Activated CD4-positive, CD25-positive, alpha-beta regulatory T cell (primary cell): ENCODE measurements at places on chromosomes 16 and 17.

GRCh38 chr16:22255335-22255734 is 41.9 kb upstream of the POLR3E start:
- no peak for DNase-seq

- no peak for DNase-seq
Observed at GRCh38 chr16:81873843-81874752, 95.0 kb downstream of the PLCG2 start.

DNA sequence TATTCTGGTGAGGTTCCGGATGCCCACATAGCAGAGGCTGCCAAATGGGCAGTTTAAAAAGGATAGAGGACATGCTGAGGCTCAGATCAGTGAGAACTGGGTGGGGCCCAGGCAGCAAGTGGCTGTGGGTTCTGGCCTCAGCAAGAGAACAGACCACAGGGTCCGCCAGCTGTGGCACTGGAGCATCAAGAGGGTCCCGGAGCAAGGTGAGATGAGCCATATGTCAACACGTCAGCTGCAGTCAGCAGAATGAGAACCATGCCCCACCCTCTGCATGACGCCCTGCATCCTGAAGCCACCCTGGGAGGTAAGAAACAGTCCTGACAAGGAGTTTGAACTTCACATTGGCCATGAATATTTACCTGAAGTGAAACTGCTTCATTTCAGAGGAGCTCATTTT is 20.1 kb upstream of the CCL5 start:
- DNase-seq: no peak

GRCh38 chr17:45101546-45101882 is 30.8 kb downstream of the PLCD3 start:
- no peak for DNase-seq

- DNase-seq: no peak
Observed at GRCh38 chr16:4513086-4513860, 25.3 kb downstream of the CDIP1 start.

- no peak for DNase-seq
Observed at GRCh38 chr17:79658811-79659207, 48.0 kb upstream of the RBFOX3 start.

- DNase-seq: no peak
Observed at GRCh38 chr16:74711938-74712337, 11.3 kb upstream of the MLKL start.

GRCh38 chr16:83886199-83886971 is 12.5 kb upstream of the MLYCD start:
- no peak for DNase-seq

- DNase-seq: no peak
Observed at GRCh38 chr17:1120596-1121441, 59.0 kb downstream of the ABR start.

GRCh38 chr16:84746231-84746630 is 46.4 kb downstream of the USP10 start:
- no peak for DNase-seq

GRCh38 chr17:44043272-44043696 is 23.2 kb downstream of the LSM12 start:
- no peak for DNase-seq

DNA sequence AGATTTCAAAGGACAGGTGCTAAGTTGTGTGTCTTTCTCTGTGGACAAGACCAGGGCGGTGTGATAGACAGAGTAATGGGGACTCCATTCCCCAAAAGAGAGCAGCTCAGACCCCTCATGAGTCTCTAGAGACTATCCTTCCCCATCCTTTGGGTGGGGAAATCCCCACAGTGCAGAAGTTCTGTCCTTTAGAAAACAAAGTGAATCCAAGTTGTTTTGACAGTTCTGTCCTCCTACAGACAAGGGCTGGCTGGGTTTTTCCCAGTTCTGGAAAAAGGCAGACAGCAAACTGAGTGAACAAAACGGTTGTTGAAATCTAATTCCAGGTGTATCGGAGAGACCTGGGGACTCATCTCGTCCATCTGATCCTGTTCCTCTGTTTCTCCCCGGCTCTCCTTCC is 11.0 kb upstream of the HAS3 start:
- DNase-seq: no peak

GRCh38 chr16:1492923-1493745 is at the start of gene TELO2:
Gene TELO2, plus strand, starts transcription at chr16:1493360. Its CDS starts 922 bp downstream, at chr16:1494282.
- DNase-seq: peak; percentile 85

DNA sequence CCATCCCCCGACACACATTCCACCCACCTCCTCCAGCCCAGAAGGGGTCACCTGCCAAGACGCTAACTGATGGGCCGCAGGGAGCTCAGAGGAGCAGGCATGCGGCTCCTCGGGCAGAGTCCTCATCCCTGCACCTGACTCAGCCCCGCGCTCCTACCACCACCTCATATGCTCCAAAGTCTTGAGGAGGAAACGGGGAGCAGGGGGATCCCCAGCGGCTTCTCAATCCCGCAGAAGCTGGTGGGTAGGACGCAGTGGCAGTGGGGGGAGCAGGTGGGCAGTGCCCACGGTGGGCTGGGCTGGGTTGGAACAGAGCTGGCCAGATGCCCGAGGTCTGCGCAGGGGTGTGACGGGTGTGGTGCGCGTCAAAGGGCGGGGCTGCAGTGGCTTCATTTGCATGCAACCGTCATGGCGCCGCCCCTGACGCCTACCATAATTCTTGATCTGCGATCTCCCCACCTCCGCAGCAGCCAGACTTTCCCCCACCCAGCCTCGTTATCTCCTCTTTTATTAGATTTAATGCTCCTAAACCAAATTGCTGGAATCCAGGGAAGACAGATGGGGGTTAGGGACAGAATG is 39.0 kb upstream of the EMP2 start:
- DNase-seq: no peak
